HEK293T (cell line): ENCODE measurements at places on chromosomes 4 and X.

DNA sequence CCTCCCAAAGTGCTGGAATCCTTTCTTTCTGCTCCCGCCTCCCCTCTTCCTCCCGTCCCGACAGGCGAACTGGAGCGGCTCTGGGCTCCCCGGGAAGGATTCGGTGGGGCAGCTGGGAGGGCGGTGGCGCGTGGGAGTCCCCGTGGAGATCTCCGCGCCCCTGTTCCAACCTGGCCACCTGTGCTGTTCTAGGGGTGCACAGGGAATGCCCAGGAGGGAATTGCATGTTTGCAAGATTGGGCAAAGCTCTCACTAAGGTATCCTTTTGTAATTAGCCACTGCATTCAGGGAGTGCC is 11.2 kb upstream of the ELF4 start:
- DNase-seq: no peak

- DNase-seq: no peak
Measured at GRCh38 chr4:14987054-14987453, 15.2 kb upstream of the CPEB2 start.

DNA sequence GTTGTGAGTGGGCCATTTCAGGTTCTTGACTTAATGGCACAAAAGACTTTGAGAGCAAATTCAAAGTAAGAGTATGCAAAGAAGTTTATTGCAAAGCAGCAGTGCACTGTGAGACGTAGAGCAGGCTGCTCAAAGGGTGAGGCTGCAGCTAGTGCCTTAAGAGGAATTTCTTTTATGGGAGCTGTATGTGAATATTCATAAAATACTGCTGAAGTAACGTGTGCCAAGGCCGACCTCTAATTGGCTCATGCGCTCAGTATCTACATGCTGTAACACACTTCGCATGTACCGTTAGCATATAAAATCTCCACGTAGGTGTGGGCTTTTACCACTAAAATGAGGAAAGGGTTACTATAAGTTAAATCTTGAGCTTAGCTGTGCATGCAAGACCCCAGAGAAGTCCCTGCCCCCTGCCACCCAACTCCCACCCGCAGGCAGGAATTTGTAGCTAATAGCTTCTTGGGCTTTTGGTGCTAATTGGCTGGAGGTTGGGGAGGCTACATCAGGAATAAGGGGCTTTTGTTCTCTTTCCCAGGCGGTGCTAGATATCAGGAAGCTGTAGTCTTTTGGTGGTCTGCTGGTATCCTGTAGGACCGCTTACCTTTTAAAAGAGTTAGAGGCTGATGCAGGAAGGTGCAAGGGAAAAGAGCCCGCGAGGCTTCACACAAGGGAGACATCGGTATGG is 47.6 kb downstream of the FSTL5 start:
- no peak for DNase-seq

DNA sequence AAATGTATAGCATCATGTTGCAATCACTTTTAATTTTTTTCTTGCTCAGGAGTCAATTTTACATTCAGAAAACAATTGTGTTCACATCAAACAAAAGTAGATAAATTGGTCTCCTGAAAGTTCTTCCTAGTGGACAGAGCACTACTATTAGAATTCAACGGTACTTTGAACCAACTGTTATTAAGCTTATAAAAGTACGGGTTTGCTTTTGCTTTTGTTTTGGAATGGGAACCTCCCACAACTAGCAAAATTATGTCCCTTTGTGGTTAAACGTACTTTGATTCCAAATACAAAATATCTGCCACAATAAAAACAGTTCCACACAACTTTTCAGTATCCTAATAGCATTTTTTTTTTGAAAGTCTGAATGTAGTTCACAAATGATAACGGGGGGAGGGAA is 8.6 kb upstream of the MAPK10 start:
- no peak for DNase-seq

DNA sequence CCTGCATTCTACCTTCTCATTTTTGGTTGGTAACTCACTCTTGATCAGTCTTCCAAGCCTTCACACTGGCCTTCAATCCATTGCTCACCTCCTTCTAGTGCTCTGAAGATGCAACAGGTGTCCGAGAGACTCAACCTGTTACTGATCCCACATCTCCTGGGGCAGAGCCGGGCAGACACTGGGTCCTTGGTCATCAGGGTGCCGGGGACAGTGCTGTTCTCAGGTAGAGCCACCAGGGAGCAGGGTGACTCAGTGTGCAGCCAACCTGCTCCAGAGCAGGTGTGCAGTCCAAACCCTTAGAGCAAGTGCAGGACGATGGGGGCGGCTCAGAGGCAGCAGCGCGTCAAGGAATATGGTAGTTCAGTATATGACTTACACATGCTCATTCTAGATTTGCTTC is 188.4 kb downstream of the DHX15 start:
- DNase-seq: no peak

GRCh38 chr4:35734381-35735098 is 509.8 kb downstream of the ARAP2 start:
- DNase-seq: no peak
